T follicular helper cell (primary cell): ENCODE measurements at places on chromosomes 7 and 10.

- DNase-seq, result no peak
Observed at GRCh38 chr7:81491573-81491972, 278.3 kb downstream of the HGF start.

- DNase-seq, result no peak
Observed at GRCh38 chr10:114635797-114636550, 22.1 kb downstream of the ABLIM1 start.

DNA sequence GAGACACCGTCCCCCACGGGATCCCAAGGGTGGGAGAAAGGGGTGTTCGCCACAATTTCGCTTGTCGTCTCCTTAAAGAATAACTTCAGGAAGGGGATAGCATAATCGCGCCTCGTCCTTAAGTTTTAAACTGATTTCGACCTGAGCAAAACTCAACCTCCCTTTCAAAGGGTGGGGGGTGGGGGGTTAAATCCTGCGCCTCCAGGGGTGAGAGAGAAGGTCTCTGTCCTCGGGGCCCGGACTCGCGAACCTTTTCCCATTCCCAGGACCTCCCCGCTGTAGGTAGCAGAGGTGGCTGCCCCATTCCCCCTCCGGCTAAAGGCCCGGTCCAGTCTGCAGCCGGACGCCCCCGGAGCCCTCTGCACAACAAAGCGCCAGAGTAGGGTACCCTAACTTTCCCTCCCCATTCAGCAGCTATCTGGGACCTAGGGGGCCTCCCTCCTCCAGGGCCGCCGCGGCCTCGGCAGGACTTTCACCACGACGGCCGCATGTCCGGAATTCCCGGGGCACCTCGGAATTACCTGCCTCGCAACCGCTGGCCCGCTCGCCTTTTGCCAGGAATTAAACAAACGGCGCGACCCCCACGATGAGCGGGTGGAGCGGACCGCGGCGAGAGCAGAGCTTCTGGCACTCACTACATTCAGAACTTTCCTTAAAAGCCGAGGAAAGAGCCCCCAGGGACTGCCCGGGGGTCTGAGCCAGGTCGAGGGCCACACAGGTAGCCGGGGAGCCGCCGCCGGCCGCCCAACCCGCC is 1.7 kb downstream of the CDK6 start:
- no peak for DNase-seq

DNA sequence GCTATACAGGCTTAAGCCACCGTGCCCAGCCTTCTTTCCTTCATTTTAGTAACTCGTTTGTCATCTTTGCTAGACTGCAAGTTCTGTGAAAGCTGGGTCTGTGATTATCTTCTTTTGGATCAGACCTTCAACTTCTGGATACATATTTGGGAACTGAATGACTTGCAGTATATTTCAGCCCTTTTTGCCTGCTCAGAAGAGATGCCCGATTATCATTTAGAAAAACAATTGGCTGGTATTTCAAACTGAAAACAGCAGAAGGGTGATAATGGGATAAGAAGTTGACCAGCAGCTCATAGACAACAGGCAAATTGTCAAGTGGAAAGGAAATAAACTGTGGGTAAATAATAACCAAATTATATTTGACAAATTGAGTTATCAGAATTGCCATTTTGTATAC is 14.6 kb downstream of the RSBN1L start:
- no peak for DNase-seq

- no peak for DNase-seq
Observed at GRCh38 chr10:3217301-3217700, 44.7 kb upstream of the PITRM1 start.

- no peak for DNase-seq
Observed at GRCh38 chr10:51100221-51100620, 25.9 kb downstream of the PRKG1 start.

- DNase-seq, result no peak
Observed at GRCh38 chr10:35705051-35705450, 63.0 kb upstream of the FZD8 start.

- no peak for DNase-seq
Observed at GRCh38 chr10:78130966-78131710, 97.5 kb downstream of the RPS24 start.

- DNase-seq, result no peak
Observed at GRCh38 chr7:425794-426188, 93.9 kb downstream of the PDGFA start.

GRCh38 chr10:110269374-110270318 is 35.1 kb downstream of the SMNDC1 start:
- no peak for DNase-seq

DNA sequence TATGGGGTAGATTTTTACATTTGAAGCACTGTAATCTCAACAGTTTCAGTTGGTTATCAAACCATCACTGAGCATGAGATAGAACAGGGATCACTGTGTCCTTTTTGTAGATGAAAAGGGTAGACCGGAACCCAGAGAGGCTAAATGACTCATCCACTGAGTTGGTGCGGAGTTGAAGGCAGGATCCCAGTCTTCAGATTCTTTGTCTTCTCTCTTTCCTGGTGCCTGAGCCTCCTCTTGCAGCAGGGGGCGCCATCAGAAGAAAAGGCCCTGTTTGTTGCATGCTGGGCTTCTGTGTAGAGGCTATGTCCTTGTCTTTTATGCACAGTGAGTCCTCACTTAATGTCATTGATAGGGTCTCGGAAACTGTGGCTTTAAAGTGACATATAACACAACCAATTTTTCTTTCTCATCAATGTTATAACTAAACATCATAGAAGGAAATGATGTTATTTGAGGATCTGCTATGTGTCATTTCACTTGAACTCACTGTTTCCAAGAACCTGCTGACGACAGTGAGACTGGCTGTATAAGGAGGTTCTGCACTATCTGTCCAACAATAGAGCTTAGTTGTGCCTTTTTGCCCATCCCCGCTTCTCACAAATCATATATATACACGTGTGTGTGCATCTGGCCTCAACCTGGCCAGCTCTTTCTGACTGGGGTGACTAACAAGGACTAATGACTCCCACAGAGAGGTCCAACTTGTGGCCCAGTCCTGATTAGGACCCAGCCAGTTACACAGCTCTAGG is 14.3 kb downstream of the ZNF282 start:
- DNase-seq, result peak; percentile 46

DNA sequence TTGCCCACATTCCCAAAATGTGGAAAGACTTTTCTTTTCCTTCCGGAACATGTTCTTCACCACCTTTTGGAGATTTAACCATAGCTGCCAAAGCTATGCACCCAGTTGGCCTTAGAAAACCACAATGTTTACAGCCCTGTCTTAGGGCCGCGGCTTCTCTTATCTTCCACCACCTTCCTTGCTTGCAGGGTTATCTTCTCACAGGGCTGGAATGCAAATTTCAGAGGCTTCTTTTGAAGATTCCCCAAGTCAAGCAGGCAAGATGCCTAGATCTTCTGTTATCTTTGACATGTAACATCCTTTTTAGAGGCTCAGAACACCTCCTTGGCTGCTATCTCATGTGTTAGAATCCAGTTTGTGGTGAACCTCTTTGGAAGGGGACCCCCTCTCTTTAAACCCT is 11.1 kb downstream of the KCTD7 start:
- DNase-seq, result no peak

DNA sequence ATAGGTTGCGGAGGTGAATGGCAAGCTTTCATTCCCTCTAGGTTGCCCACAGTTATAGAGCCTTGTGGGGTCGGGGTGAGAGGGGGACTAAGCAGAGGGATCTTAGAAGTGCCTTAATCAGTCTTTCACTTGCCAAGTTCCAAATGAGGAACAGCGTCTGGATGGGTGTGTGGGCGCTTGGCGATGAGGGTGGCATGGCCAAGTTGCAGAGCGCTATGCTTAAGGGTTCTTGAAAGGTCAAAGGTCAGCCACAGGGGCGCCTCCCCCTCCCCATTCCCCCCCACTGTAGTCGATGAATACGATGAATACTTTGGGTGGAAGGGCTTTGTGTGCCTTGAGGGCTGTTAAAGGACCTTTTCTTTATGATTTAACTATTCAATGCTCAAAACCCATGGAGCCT is 185.0 kb downstream of the TCF7L2 start:
- no peak for DNase-seq

GRCh38 chr10:114539623-114540022 is 118.5 kb downstream of the ABLIM1 start:
- no peak for DNase-seq

GRCh38 chr7:41809529-41809939 is 106.6 kb upstream of the INHBA start:
- DNase-seq, result no peak

GRCh38 chr7:45670717-45671116 is 96.5 kb downstream of the ADCY1 start:
- no peak for DNase-seq

DNA sequence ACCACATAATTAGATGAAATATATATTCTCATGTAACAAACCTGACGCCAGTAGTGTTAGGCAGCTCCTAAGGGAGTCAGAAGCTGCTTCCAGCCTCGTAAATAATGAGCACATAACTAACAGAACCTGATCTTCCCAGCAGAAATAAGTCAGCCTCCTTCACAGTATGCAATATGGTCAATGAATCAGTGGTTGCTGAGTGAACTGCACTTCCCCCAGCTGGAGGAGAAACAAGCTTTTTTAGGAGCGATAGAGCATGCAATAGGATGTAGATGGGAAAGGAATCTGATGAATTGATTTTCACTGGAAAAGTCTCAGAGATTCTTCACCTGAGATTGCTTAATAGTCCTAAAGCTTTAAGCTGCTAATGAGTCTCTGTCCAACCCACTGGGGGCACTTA is 337.2 kb upstream of the LRGUK start:
- DNase-seq, result no peak

DNA sequence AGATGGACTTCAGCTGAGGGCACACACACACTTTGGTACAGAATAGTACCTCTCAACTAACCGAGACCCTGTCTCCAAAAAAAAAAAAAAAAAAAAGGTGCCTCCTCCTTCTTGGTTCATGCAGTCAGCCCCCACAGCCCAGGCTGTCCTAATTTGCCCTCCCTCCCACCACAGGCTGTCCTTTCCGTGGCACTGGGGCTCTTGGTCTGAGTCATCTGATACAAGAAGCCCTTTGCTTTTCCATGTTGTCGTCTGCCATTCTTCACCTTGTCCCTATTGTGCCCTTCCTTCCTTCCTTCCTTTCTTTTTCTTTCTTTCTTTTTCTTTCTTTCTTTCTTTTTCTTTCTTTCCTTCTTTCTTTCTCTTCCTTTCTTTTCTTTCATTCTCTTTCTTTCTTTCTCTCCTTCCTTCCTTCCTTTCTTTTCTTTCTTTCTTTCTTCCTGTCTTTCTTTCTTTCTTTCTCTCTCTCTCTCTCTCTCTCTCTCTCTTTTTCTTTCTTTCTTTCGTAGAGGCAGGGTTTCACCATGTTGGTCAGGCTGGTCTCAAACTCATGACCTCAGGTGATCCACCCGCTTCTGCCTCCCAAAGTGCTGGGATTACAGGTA is 96.0 kb upstream of the IKZF1 start:
- no peak for DNase-seq

DNA sequence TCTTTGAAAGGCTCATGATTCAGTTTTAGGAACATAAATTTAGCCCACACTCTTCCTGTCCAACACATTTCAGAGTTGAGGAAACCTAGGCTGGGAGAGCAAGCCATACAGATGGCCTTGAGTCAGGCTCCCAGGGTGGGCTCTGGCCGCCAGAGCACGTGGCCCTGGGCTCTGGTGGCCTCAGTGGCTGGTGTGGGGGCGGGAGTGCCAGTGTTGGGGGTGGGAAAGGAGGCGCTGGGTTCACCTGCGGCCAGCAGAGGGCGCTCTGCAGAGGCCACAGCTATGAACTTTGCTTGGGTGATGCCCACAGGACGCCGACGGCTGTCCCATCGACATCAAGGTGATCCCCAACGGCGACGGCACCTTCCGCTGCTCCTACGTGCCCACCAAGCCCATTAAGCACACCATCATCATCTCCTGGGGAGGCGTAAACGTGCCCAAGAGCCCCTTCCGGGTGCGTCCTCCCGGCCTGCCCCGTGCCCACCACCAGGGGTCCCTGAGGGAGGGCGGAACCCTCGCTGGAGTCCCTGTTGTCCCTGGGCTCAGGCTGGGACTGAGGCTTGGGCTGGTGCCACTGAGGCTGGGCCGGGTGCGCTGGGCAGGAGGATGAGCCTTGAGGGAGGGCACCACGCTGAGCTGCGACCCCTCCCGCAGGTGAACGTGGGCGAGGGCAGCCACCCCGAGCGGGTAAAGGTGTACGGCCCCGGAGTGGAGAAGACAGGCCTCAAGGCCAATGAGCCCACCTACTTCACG is 11.9 kb downstream of the FLNC start:
- peak; percentile 20 for DNase-seq

GRCh38 chr7:21276471-21277035 is 151.3 kb upstream of the SP4 start:
- no peak for DNase-seq
